ENCODE measurements at places on chromosomes 2 and 18.

GRCh38 chr18:50757358-50757757, 62.5 kb downstream of the MRO start:
- no peak for DNase-seq

- DNase-seq, result no peak
These were observed 67.9 kb downstream of the NCAPH start for GRCh38 chr2:96403481-96403880.

DNA sequence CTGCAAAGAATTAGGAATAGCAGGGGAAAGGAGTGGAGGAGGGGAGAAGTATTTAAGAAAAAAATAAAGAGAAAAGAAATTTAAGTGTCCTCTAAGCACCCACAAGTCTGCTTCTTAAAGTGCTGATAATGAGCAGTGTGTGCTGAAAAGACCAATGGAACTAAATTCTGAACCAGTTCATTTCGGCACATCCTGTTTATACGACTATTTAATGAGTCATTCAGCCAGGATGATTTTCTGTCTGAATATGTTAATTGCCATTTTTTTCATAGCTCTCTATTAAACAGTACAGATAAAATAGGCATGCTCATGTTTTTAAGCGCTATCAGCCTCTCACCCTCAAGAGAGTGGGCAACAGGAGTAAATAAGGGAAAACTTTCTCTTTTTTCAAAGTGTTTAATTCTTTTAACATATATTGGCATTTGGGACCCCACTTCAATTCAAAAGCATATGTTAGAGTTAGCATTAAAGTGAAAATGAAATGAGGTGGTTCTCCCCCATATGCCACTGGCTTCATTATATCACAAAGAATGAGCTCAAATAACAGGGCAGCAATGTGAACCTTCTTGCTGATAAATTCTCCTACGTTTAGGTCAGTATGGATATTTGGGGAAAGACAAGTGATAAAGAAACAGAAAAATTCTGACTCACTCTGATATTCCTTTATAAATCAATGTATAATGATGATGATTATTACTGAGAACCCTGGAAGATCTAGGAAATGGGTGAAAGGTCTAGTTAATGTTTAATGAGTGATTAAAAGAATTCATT, 87.5 kb downstream of the TCF4 start:
- no peak for DNase-seq

DNA sequence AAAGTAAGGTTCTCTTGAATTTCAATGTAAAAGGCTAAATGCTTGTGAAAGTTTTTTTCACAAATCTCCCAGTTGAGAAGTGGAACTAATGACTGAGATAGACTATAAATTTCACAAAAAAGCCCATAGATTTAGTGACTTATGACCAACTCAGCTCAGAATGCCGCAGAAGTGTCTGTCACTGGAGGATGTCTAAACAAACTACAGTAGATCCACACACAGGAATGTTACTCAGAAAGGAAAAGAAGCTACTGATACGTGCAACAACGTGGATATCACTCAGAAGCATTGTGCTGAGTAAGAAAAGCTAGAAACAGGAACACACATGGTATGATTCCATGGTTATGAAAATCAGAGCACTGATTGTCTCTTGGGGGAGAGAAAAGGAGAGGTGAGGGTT, 151.9 kb downstream of the DOCK10 start:
- no peak for DNase-seq

- no peak for DNase-seq
These were observed 215.0 kb downstream of the TPGS2 start for GRCh38 chr18:36613810-36614209.

GRCh38 chr18:24168496-24168895, 29.6 kb downstream of the CABYR start:
- DNase-seq, result no peak

GRCh38 chr18:25086876-25087275, 265.1 kb downstream of the ZNF521 start:
- DNase-seq, result no peak

DNA sequence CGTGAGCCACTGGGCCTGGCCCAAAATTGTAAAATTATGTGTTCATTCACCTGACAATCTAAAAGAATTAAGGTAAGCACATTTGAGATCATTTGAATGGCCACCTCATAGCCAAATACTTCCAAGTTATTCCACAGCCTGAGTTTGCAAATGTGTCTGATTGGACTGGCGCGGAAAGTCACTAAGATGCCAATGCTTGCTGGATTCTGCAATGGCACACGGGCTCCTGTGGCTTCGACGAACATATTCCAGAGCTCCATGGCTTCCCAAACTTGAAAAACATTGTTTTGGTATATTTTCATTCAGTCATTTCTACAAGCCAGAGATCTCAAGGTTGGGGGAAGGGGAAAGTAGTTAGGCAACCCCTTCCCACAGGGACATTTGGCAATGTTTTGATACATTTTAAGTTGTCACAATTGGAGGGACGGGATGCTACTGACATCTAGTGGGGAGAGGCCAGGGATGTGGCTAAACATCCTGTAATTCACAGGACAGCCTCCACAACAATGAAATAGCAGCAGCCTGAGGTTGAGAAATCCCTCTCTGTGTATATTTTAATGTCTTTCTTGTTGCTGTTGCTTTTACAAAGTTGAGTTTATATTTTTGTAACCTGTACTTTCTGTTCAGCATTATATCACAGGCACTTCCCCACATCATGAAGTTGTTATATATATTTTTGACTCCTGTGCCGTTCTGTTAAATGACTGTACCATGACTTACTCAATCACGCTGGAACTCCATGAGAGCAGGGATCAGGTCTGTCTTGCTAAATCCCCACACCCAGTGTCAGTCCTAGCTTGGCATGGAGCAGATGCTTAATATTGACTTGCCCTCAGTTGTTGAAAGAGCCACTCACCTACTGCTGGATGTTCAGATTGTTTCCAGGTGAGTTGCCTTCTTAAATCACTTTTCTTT, 56.9 kb downstream of the COL4A4 start:
- DNase-seq, result no peak

DNA sequence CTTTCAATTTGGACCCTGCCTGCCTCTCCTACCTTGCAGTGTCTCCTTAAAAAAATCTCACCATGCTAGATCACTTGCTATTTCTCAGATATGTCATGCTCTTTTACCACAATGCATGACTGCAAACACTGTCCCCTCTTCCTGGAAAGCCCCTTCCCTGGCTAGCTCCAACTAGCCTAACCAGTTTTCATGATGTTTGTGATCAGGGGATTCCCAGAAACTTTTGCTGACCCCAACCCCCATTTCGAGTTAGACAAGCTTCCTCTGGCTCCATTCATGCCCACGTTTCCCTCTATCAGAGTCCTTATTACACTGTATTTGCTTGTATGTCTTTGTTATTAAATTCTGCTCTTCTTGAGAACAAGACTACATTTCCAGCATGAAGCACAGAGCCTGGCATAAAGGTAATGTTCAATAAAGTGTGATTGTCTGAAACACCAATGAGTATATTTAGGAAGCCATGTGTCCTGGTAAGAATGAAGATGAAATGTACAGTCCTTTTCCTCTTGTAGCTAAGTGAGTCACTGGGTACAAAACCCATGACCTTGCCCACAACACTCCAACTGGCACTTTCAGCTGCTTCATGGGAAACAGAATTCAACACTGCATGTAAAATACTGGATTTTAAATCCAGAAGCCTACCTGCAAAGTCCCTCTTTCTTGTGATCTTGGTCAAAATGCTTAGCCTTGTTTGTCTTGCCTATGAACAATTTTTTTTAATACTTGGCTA, 62.0 kb upstream of the ATL2 start:
- DNase-seq, result no peak

GRCh38 chr18:7177116-7177744, 53.7 kb upstream of the LRRC30 start:
- no peak for DNase-seq

DNA sequence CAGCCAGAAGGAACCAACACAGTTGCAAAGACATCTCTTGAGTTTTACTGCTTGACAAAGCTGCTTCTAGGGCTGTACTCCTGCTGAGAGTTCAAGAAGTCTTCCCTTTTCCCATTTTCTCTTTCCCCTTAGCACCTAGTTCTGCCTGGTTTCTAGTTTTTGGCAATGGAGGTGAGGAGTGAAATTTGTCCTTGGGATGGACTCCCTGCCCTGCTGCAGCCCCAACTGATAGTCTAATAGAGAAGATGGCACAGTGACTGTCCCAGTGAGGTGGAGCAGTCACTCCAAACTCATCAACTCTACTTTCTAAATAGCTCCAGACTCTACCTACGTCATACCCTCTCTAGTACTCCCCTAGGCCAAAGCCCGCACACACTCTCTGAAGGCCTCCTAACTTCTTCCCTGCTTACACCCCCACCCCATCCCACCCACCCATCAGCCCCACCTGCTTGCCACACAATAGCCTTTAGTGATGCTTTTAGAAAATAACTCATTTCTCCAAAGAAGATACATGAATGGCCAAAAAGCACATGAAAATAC, 164.4 kb downstream of the DDX1 start:
- no peak for DNase-seq

GRCh38 chr18:5890331-5891183, 4.8 kb downstream of the TMEM200C start:
- DNase-seq, result no peak
